CD4-positive, alpha-beta T cell treated with Interferon gamma for 1 hour (primary cell): ENCODE measurements at places on chromosomes 16 and 17.

GRCh38 chr17:65626451-65626850 lies 65.0 kb upstream of the AXIN2 start:
- DNase-seq, result no peak

GRCh38 chr16:10616756-10617640 lies 36.6 kb upstream of the EMP2 start:
- DNase-seq, result no peak

DNA sequence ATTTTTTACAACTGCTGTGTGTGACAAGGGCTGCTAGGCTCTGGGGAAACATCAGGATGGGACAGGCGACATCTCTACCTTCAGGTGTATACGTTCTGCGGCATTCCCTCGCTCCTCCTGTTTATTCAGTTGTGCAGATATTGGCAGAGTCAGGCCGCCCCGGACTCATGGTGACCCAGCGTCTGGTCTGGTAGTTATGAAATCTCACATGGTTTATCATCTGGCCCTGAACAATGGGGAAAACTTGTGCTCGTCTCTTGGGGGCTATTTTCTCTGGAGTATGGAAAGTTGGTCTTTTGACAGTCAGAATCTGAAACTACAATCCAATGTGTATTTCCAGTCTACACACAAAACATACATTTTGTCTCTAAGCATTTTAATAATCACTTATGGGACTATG lies 3.3 kb downstream of the MARCHF10 start:
- DNase-seq, result no peak

DNA sequence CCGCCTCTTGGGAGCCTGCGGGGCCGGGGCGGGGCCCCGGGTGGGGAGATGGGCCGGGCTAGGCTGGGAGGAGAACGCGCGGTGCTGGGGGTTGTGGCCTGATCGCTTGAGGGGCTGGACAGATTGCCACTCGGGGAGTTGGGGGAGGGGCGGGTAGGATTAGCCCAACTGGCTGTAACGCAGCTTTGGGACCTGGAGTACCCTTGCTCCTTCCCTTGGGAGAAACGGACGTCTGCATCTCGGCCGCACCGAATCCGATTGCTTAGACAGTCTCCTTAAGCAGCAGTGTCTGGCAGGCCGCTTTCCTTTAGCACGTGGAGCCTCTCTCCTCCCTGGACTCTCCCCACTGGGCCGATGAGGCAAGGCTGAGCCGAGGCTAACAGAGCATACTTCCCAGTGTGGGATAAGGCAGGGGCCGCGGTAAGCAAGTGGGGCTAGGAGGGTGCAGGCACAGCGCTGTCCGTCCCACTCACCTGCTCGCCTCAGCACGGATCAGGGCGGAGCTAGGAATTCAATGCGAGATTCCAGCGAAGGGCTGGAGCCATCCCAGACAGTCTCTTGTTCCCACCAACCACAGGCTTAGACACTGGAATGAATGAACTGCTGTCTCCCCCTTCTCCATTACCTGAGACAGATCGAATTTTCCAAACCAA lies 540 bp upstream of the ACLY start:
- no peak for DNase-seq

DNA sequence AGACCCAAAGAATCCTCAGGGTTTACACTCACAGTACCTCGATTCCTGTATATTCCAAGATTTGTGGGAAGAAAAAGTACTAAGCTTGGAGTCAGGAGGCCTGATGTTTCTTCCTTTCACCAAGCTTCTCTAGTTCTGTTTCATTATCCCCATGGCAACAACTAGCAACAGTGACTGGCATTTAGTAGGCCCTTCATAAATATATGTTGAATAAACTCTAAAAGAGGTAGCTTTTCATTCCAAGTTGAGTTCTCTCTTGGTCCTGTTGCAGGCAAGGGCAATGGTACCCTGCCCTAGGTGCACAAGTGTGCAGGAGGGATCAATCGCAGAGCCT lies 527 bp upstream of the UBE2Z start:
- no peak for DNase-seq
